NCI-H1417 (cell line): ENCODE measurements at places on chromosomes 4 and X.

DNA sequence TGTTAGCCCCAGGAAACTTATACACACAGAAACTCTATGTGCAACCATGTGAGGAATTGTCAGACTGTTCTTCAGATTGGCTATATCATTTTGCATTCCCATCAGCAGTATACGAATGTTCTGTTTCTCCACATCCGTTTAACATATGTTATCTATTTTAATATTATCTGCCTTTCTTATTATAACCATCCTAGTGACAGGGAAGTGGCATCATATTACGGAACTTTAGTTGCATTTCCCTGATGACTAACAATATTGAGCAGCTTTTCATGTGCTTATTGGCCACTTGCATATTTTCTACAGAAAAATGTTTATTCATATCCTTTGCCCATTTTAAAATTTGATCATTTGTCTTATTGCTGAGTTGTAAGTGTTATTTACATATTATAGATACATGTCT is 36.5 kb upstream of the IL15 start:
- DNase-seq = no peak

- no peak for DNase-seq
Measured at GRCh38 chrX:38571058-38571457, 9.7 kb downstream of the TSPAN7 start.

GRCh38 chr4:118968005-118968404 is 79.4 kb downstream of the SYNPO2 start:
- no peak for DNase-seq

DNA sequence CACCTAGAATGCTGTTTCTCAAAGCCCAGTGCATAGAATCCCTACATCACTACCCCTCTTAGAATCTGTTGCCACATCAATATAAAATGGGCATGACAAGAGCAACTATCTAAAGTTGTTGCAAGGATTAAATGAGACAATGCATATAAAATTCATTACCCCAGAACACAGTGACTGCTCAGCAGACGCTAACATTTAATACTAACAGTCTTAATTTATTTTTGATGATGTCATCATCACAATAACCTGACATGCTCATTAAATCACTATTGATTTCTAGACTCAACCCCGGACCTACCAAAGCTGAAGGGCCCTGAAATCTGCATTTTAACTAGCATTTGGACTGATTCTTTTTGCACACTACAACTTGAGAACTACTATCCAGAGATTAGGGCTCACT is 3.9 kb downstream of the ARSJ start:
- no peak for DNase-seq
